NCI-H2081 (cell line): ENCODE measurements at places on chromosomes 7 and 10.

- DNase-seq, result no peak
These were observed 128.0 kb downstream of the RSU1 start for GRCh38 chr10:16689227-16689626.

DNA sequence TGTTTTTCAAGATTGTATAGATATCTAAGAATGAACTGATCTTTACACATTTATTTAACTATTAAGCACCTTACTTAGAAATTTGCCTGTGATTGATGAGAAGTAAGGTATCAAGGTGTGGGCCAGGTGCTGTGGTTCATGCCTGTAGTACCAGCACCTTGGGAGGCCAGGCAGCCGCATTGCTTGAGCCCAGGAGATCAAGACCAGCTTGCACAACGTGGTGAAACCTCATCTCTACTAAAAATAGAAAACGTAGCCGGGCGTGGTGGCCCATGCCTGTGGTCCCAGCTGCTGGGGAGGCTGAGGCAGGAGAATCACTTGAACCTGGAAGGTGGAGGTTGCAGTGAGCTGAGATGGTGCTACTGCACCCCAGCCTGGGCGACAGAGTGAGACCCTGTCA is 33.7 kb downstream of the NME8 start:
- DNase-seq, result no peak

- DNase-seq, result peak; percentile 38
These were observed 75.2 kb downstream of the PARD3 start for GRCh38 chr10:34739915-34740314.

- DNase-seq, result peak; percentile 82
These were observed 180.6 kb downstream of the SEMA3E start for GRCh38 chr7:83468251-83468739.

DNA sequence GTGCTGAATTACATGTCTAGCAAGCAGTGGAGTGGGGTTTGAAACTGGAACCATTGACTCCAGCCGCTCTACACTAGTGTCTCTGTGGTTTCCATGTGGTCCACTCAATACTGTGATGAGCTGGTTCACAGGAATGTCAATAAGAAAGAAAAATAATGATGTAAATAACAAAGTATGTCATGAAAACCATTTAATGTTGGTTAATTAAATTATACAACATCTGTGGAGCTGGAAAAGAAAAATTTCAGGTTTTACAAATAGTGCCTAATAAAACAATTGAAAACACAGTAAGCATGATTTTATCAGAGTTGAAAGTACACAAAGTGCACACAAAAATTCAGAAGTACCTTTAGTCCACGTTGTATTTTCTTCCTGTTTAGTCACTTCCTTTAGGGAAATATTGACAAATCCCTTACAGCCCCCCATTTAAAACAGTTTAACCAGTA is 28.7 kb upstream of the NAMPT start:
- no peak for DNase-seq

DNA sequence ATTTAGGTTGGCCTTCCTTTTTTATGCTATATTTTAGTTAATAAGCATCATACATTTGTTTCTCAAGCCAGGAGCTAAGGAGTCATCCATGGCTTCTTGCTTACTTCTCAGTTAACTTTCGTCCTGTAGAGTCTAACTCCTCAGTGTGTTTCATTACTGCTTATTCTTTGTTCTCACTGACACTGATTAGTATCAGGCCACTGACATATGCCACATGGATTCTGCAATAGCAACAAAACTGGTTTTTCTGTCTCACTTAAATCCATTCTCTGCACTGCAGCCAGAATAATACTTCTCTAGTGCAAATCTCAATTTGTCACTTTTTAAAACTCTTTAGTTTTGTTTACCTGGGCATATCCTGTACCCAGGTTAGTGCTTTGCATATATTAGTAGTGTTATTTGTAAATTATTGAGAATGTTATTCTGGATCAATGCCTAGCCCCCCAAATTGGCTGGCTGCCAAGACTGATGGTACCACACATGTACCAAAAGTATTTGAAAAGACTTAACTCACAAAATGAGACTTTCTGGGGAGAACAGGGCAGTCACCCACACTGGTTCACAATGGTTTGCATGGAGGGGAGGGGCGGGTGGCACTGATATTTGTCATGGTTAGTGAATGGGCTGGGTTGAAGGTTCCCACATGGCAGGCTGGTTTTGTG is 79.1 kb downstream of the CCSER2 start:
- DNase-seq, result no peak

GRCh38 chr7:47179812-47180515 is 401.9 kb downstream of the TNS3 start:
- DNase-seq, result peak; percentile 69

DNA sequence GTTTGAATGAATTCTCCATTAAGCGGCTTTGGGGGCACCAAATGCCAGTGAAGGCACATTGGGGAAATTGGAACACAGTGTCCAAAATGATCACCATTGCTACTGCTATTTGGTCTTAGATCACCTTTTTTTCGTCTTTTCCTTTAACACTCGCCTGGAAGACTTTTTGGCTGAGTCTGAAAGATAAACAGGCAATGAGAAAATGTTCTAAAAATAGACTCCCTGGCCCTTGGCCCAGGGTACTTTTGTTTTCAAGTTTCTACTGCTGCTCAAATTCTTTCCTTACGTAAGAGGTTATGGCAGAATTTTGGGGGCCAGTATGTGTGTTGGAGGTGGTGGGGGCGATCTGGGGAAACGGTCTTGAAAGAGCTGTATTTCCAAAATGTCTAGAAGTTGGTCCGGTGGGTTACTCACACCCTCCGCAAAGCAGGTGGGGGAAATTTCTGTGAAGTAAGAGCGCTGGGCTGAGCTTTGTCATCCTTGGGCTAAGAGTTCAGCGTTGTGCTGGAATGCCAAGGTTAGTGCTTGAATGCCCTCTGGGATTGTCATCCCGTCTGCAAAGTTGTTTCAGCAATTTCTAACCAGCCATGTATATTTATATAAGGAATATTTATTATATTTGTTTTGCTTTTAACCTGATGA is 1.3 kb upstream of the ITPRIP start:
- DNase-seq, result no peak

- no peak for DNase-seq
These were observed 808 bp downstream of the C10orf71 start for GRCh38 chr10:49299816-49300139.

DNA sequence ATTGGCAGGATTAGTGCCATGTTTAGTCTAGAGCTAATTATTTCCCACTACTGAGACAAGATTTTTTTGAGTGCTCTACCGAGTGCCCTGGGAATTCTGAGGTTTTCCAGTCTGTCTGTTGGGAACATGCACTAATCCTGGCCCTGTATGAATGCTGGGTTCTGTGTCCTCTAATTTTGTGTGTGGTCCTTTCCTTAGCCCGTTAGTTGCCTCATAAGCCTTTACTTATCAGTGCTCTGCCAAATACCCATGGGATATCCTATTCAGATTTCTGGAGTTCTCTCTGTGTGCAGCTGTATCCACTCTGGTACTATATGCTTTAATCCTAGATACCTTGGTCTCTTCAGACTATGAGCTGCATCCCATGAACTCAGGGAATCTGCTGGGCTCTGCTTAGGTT is 13.1 kb downstream of the CSGALNACT2 start:
- no peak for DNase-seq

- no peak for DNase-seq
These were observed 367.6 kb downstream of the DNAJB6 start for GRCh38 chr7:157704365-157704764.
